Ascending aorta (tissue), 2 donors: ENCODE measurements at places on chromosomes 2 and 18.

GRCh38 chr2:161141033-161141432, 19.2 kb upstream of the TANK start:
- no peak for DNase-seq

- DNase-seq = no peak
These were observed 1190.4 kb upstream of the ZEB2 start for GRCh38 chr2:145710303-145710702.

- no peak for DNase-seq
These were observed 54.0 kb downstream of the MFSD6 start for GRCh38 chr2:190462181-190462580.

GRCh38 chr2:189328848-189329245, 112.4 kb upstream of the WDR75 start:
- no peak for DNase-seq

- DNase-seq = no peak
These were observed 373.6 kb downstream of the CDH7 start for GRCh38 chr18:66124394-66124793.

DNA sequence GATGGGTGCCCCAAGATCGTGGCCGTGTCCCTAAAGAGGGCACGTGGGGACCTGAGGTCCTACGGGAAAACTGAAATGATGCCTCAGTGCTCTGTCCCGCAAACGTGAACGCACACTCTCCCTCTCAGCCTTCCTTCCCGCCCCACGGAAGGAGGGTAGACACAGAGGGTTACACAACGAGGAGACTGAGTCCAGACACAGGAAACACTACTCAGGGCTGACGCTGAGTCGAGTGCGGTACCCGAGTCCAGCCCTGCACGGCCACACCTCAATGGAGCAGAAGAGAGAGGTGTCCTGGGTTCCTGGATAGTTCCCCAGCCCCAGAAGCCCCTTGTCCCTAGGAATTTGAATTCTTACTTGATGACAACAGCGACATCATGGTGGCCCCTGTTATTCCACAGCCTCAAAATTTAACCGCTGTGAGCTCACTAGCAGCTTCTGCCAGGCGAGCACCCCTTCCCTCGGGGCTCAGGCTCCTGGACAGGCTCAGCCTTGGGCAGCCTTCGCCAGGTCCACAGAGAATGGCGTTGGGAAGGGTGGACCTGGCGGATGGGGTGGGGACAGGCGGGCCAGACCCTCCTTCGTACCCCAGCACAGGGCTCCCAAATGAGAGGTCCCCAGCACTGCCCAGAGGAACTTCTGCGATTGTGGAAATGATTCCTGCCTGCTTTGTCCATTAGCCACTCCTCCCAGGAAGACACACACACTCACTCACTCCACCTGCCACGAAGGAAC, 980 bp upstream of the RNPEPL1 start:
- no peak for DNase-seq

- DNase-seq = peak; percentile 39
These were observed 10.4 kb downstream of the IL1RN start for GRCh38 chr2:113137827-113138226.

- DNase-seq = no peak
These were observed 81.4 kb upstream of the MSH2 start for GRCh38 chr2:47321411-47322031.

DNA sequence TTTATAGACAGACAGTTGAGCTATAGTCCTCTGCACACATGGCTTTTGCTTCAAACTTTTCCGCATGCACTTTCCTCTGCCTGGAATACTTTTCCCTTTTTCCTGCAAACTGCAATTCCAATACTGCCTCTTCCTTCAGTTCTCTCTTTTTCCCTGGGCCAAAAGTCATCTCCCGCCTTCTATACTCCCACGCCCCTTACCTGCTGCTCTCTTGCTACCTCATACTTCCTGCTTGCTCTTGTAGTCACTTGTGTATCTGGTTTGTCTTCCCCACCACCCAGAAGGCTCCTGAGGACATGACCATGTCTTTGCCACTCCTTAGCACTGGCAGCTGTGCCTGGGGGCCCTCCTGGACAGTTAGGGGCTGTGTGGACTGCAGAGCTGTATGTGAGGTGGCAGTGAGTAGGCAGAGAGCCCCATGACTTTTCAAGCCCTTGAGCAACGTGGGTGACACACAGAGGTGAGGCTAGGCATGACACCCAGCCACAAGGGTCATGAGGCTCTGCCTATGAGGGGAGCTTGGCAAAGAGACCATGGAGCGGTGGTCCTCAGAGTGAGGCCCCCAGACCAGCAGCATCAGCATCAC, 23.2 kb downstream of the SPEG start:
- DNase-seq = no peak

DNA sequence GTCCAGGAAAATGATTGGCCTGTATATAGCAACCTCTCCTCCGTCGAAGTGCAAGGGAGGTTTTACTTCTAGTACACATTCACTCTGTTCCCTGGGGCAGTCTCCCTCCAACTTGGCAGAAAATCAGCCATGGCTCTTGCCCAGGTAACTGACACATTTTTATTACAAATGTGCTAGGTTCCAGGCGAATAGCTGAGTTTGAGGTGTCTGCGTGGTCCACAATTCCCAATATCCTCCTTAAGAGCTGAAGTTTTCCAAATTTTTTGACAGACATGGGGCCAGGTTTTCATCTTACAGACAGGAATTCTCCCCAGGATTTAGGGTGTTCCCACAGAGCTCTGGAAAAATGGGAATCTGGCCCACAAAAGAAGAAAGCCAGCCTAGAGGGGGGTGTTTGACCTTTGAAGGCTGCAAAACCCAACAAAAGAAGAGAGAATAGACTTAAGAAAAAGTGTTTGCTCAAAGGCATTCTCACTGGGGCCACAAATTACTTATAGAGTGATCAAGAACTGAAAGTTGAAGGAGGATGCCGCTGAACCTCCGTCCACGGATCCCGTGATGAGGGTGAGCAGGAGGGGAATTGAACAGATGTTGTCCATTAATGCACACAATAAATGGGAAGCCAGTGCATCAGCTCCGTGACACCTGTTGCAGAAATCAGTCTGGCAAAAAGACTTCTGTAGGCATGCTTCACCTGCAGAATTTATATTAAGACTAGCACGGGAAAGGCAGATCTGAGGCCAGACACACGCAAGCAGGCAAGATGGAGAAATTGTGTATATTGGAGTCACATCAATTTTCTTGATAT, 242.3 kb upstream of the COPS8 start:
- DNase-seq = peak; percentile 73

DNA sequence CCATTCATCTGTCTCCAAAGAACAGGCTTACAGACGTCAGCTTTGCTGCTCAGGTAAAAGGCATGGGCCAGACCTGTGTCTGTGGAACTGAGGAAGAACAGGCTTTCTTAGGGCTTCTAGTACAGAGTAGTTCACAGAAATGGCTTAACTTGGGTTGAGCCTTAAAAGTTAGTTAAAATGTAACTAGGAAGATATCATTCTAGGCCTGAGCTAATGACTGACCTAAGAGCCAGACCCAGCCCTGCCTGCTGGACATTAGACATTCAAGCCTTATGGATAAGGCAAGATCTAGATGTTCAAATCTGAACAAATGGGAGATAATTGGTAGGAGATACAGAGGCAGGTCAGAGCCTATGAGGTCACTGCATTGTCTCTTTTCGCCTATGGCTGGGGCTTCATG, 73.9 kb upstream of the SLC14A2 start:
- DNase-seq = no peak

- DNase-seq = no peak
These were observed 39.8 kb downstream of the RBM45 start for GRCh38 chr2:178152033-178152432.

- DNase-seq = no peak
These were observed 135.8 kb downstream of the METTL8 start for GRCh38 chr2:171297956-171298355.

- DNase-seq = no peak
These were observed 47.4 kb downstream of the SPATS2L start for GRCh38 chr2:200353874-200354273.

DNA sequence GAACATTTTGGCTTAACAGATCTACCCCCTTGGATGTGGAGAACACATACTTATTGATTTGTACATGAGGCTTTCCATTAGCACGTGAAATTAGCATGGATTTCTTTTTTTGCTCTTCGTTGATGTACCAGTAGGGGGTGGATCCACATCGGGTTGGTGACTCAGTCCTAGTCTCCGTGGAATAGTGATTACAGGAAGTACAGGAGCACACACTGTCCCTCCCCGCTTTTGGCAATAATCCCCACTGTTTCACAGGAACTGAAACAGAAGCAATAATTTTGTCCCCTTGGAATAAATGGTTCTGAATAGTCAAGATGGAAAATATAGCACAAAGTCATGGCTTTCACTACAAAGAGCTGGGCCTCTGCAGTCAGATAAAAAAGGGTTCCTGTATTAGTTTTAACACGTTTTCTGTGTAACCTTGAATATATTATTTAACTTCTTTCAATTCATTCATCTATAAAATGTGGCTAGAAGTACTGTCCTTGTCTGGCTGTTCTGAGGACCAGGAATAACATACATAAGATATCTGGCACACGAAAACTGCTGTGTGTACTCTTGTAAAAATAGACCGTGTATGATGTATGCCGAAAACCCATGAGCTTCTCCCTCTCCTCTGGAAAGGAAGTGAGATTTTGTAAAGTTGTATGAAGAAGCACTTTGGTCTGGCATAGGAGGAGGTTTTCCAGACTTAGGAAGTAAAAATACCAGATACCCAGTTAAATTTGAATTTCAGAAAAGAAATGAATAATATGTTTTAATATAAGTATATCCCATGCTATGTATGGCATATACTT, 229.2 kb downstream of the GALR1 start:
- no peak for DNase-seq

DNA sequence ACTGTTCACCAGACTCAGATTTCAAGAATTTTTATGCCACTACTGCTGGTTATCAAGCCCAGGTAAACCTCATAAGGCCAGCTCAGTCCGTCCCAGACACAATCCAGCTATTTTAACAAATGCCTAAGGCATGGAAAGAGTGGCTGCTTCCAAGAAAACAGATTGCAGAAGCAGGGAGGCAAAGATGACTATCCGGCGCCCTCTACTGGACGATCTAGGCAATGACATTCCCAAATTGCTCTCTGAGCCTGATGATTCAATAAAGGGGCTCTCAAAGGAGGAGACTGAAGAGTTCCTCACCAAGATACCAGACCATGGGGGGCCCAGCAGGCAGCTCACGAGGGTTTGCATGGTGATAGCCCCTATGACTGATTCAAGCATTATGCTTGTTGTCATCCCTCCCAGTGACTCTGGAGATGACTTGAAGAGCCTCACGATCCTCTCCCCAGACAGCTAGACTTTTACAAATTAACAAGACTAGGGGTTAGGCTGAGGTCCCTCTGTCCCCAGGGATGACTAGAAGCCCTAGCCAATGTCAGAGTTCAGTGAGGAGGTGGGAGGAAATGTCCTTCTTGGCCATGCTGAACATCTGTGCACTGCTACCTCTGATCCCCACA, 25.0 kb downstream of the SERPINB8 start:
- no peak for DNase-seq

GRCh38 chr2:142974288-142975024, 97.0 kb downstream of the KYNU start:
- no peak for DNase-seq

GRCh38 chr18:6414723-6415417, at the start of gene L3MBTL4:
TSS of gene L3MBTL4 (minus strand) at chr18:6414911. CDS start at chr18:6311625, 103,286 bp downstream.
- no peak for DNase-seq

DNA sequence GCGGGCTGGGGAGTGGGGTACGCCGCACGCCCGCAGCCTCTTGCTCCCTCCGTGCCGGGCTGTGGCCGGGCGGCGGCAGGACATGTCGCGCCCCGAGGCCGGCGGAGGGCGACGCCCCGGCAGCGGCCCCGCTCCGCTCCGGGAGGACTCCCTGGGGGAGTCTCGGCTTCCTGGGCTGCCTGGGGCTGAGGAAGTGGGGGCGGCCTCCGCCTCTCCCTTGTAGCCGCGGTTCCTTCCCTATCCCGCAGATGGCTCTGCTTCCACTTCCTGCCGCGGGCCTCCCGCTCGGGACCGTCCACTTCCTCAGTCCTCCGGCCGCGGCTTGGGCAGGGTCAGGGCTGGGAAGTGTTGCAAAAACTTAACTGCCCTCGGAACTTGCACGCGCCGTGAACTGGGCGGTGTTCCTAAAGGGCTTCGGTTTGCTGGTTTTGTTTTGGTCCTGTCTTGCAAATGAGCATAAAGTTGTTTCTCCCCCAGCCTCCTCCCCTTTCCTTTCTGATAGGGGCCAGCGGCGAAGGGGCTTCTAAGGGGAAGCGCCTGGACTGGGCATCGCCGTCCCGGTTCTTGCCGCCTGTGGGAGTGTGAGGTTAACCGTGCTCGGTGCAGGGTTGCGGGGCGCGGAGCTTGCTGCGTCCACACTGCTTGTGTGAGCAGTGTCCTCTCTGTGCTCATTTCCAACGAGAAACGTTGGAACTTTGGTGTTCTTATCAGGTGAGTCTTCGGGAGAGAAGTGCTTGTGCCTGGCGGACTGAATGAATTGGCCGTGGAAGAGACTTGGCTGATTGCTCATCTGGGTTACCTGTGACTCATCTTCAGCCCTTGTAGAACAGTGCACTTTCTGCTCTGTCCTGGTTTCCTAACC, 600 bp downstream of the RALB start:
- DNase-seq = peak; percentile 90

DNA sequence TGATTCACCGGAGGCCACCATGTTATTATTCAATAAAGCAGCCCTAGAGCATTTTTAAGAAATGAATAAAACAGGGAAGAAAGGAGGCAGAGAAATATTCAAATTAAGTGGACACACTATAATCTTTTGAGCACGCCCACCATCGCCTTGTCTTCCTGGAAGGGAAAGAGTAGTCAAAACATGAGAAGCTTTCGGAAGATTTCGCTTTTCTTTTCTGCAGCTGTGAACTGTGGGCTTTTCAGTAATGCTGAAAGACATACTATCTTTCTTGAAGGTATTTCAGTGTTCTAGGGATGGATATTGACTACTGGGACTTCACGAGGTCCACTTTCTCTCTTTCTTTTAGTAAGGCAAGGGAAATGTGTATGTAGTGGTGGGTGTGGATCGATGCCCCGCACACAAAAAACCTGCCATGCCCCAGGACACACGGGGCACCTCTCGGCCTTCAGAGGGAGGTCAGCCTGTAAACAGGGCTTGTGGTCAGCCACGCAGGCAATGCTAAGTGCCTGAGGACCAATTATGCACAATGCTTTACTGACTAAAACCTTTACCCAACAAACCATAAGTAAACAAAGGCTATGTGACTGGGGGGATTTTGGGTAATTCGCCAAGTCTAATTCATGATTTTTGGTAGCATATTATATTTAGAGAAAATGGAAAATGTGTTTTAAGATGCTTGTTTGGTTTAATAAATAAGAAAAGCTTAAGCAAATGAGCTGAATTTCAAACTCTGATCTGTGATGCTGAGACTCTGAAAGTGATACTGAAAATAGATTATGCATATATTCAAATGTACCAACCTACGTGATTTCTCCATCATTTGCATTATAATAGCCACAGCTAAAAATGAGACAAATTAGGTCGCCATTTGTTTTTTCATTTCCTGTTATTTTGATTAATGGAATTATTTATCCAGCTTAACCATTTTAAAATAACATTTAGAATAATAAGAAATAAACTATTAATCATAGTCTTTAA, 130.5 kb downstream of the ZNF516 start:
- DNase-seq = no peak

DNA sequence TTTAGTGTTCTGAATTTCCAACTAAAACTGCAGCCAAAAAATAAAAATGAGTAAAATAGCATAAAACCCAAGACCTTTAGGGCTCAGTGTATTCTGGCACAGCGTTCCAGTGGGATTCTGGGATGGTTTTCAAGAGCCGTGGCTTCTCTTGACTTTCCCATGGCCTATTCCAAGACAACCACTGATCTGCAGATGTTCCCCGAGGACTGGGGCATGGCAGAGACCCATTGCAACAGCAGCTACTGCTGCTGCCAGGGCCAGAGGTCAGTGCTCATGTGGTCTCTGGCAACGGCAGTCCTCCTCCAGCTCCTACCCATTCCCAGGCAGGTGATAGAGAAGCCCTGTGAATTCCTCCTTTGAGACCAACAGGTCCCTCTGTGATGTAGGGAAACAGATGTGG, 26.8 kb downstream of the TNP1 start:
- no peak for DNase-seq
